ENCODE measurements at places on chromosomes 11 and 22.
A peak's percentile ranks its signal among the peaks of the same experiment; 100 is the strongest.

DNA sequence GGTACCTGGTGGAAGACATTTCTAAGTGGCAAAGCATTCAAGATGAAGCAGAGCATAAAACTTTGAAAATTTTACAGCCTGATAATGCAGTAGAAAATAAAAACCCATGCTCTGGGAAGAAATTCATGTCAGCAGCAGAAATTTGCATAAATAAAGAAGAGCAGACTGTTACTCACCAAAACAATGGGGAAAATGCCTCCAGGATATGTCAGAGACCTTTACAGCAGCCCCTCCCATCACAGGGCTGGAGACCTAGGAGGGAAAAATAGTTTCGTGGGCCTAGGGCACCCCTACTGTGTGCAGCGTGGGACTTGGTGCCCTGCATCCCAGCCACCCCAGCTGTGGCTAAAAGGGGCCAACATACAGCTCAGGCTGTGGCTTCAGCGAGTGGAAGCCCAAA lies 5.4 kb upstream of the DKK3 start:
- no peak for DNase-seq

- DNase-seq = no peak
Measured at GRCh38 chr11:112734207-112734606, 227.0 kb upstream of the NCAM1 start.

DNA sequence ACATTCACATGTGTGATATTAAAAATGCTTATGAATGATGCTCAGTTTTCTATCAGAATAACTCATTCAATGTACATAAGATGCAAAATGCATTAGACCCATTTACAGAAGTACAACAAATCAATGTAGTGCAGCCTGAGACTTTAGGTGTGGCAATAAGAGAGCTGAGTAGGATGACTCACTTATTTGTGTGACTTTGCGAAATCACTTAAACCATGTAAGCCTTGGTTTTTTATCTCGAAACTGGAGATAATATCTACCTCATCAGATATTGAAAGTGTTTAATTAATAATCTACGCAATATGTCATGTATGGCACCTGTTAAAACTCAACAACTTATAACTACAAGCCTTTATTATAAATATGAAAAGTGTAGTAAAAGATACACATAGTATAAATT lies 105.7 kb upstream of the LUZP2 start:
- no peak for DNase-seq

GRCh38 chr11:16030664-16031063 lies 325.7 kb downstream of the SOX6 start:
- DNase-seq = no peak

GRCh38 chr22:37196539-37197450 lies 8.7 kb upstream of the C1QTNF6 start:
- peak; percentile 17 for DNase-seq

GRCh38 chr11:102773386-102773785 lies 7.0 kb downstream of the MMP10 start:
- DNase-seq = no peak

GRCh38 chr22:46969491-46969890 lies 207.0 kb downstream of the TBC1D22A start:
- DNase-seq = no peak

- DNase-seq = no peak
Measured at GRCh38 chr22:41034706-41035105, 57.7 kb upstream of the EP300 start.

DNA sequence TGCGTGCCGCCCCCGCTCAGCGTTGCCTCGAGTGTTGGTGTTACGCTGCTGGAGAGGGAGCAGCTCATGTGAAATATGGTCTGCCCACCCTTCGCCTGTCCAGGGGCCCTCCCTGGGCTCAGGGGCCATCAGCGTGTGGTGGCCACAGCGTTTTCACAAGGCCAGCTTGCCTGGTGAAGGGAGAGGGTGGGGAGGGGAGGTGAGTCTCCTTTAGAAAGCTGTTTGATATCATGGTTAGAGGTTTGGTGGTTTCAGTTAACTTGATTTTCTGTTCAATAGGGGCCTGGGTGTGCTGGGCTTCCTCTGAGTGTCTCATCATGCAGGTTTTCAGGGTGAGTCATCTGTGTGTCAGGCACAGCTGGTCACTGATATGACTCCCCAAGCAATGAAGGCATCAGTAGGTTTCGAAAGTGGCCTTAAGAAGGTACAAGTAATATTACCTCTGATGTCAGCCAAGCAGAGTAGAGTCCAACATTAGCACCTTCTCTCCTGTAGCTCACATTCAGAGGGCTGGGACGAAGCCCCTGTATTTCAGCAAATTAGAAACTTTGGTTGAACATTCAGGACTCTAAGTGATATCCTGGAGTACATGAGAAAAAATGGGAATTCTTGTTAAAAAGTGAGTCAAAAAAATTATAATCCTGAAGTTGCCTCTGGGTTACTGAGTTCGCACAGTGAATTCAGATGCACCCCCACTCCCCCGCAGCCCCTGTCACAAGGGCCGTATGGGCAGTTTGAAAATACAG lies 172.5 kb downstream of the TBC1D22A start:
- DNase-seq = peak; percentile 9

DNA sequence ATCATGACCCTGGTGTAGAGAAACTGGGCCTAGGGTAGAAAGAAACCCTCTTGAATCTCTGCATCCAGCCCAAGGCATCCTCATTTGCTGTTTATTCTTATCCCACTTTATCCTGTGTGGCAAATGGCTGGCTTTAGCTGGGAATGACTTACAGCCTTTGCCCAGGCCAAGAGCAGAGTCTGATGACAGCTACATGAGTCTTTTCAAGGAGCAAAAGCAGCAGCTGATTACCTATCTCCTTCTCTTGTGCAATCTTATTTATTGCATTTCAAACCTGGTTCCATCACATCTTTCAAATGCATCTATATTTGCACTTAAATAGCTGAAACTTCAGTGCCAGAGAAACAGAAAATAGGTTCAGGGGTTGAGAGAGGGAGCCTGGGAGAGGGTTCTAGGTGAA lies 26.1 kb downstream of the SYT13 start:
- DNase-seq = no peak

GRCh38 chr11:132217856-132218255 lies 847.4 kb downstream of the NTM start:
- no peak for DNase-seq

DNA sequence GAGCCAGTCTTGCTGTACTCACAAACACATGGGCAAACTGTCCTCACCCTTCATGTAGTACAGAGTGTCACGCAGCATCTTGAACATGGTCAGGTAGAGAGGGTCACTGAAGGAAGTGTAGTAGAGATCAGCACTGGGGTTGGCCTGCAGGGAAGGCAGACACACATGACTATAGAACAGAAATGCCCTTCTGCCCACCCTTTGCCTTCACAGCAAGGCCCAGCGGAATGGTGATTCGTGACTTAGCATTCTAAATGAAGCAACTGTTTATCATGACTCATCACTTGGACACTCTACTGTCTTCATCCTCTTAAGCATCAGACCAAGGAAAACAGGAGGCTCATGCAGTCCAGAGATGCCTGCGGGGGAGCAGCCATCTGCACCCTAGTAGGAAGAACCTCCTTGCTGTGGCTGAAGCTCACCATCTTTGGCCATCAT lies 33.4 kb downstream of the SERPIND1 start:
- DNase-seq = no peak

GRCh38 chr11:27700351-27701301 lies at the start of gene BDNF:
TSS of gene BDNF (minus strand) at chr11:27700455. CDS start at chr11:27658564, 41,891 bp downstream.
- DNase-seq = peak; percentile 48

DNA sequence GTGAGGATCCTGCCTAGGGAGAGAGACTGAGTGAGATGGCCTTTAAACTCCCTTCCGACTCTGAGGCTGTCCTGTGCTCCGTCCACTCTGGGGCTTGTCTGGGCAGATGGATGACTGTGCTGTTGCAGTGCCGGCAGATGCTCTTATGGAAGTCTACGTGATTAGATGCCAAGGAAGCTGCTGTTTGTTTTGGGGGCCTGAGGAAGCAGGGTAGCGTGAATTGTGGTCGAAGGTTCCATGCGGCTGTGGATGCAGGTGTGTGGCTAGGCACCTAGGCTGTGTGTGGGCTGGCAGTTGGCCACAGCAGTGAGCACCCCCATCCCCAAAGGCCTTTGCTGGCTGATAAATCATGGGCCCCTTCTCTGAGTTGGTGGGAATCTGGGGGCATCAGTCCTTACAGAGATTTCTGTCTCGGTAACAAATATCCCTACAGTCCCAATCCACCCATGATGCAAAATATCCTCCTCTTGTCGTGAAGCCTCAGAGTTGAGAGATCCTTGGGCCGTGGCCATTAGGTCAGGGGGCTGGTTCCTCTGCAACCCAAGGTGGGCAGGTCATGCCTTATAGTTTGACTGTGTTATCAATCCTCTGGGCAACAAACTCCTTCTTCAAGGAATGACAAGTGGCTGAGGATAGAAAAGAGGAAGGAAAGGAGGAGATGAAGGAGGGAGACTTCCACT lies 31.2 kb downstream of the AMPD3 start:
- DNase-seq = no peak

- no peak for DNase-seq
Measured at GRCh38 chr11:112599856-112600533, 339.3 kb upstream of the PLET1 start.

- no peak for DNase-seq
Measured at GRCh38 chr11:119206511-119207414, 624 bp downstream of the CBL start.

DNA sequence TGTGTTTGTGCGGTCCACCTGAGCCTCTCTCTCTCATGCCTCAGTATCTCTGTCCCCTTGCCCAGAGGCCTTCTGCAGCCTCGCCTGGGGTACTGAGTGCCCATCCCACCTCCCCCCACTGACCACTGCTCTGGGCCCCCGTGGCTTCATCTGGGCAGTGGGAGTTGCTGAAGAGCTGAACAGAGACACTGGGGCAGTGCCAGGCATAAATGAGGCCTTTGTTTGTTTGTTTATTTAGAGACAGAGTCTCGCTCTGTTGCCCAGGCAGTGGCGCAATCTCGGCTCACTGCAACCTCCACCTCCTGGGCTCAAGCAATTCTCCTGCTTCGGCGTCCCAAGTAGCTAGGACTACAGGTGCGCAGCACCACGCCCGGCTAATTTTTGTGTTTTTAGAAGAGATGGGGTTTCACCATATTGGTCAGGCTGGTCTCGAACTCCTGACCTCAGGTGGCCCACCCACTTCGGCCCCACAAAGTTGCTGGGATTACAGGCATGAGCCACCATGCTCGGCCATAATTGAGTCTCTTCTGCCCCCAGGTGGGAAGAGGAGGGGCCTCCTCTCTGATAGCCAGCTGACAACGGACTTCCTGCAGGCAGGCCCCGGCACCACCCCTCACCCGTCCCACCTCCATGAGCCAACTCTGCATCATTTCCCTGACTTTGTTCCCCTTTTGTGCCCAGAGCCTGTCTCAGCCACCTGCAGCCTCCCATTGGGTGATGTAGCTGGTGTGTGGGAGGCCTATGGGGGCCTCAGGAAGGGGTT lies 9.3 kb downstream of the CRYBB3 start:
- no peak for DNase-seq

- no peak for DNase-seq
Measured at GRCh38 chr11:21053466-21053865, 384.1 kb downstream of the NELL1 start.

DNA sequence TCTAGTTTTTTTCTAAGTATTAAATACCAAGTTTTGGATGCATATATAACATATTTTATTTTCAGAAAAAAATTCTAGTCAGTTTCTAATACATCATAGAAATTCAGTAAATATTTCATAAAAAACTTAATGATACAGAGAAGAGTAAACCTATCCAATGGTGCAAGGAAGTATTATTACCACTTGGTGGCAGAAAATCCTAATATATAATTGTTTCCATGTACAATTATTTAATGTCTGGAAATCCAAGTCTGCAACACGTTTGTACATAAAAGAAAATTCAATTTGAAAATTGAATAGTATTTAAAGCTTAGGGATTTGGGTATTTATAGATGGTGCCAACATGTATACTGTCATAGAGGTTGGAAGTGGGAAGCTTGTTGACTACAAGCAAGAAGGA lies 127.0 kb downstream of the TRPC6 start:
- no peak for DNase-seq

DNA sequence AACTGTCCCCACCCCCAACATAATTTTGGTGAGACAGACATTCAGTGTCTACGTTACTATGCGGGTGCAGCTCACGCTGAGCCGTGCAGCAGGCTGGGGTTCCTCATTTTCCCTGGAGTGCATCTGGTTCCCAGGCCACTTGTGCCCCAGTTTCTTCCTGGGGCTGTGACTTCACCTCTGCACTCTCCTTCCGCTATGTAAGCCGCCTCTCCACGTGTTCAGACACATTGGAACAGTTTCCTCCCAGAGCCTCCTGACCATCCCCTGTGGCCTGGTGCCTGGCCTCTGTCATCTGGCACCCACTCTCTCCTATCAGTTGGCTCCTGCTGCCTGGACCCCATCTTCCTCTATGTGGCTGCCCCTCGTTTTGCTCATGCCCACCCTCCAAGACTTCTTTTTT lies 46.2 kb upstream of the A4GALT start:
- no peak for DNase-seq

GRCh38 chr11:2213384-2213842 lies 41.8 kb upstream of the TH start:
- no peak for DNase-seq

- DNase-seq = no peak
Measured at GRCh38 chr11:125408311-125408711, 87.8 kb downstream of the FEZ1 start.

GRCh38 chr11:8775734-8776133 lies 93.1 kb downstream of the RPL27A start:
- no peak for DNase-seq

- no peak for DNase-seq
Measured at GRCh38 chr11:94675239-94675638, 92.9 kb upstream of the AMOTL1 start.

DNA sequence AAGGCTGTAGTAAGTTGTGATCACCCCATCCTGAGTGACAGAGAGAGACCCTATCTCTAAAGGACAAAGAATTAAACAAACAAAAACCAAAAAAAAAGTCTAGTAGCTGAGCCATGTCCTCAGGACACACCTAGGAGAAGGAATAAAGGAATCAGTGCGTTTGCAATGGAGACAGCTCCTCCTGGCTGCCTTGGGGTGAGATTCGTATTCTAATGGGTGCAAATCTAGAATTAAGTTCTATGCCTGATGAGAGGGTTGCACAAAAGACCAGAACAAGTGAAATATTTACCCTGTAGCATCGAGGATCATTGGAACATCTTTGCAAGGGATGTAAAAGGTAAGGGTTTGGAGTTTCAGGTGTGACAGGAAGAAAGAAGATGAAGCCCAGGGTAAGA lies 70.3 kb upstream of the BMAL1 start:
- DNase-seq = no peak

DNA sequence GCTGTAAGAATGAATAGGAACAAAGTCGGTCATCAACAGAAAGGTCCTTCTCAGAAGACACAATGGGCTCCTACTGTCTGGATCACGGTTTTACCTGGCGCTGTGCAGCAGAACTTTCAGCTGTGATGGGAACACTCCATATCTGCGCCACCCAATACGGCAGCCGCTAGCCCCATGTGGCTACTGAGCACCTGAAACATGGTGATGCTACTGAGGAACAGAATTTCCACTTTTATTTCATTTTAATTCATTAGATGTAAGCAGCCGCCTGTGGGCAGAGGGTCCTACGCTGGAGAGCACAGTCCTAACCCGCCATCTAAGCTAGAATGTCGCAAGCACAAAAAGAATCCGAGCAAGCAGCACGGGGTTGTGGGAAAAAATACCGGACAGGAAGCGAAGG lies 2.7 kb downstream of the SULT4A1 start:
- no peak for DNase-seq

- DNase-seq = no peak
Measured at GRCh38 chr22:28000361-28000760, 81.3 kb upstream of the PITPNB start.
